Left renal cortex interstitium (tissue), 4 donors: ENCODE measurements at places on chromosomes 6 and 20.

DNA sequence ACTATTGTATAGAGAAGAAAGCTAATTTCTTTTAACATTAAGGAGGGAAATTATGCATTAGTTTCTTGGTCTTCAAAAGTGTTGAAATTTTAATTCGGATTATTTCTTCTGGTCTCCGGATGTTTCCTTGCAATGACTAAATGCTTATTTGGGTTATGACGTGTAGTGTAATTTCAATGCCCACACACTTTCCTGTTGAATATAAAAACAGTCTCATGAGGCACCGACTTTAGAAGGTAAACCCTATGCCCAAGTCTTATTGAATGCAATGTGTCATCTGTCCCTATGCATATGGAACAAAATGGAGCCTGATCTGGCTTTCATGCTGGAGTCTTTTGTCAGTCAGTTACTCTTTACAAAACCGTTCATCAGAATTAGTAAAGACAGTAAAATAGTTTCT lies 17.7 kb downstream of the GJA1 start:
- no peak for DNase-seq

GRCh38 chr20:51434580-51435247 lies 107.8 kb downstream of the NFATC2 start:
- DNase-seq: no peak

DNA sequence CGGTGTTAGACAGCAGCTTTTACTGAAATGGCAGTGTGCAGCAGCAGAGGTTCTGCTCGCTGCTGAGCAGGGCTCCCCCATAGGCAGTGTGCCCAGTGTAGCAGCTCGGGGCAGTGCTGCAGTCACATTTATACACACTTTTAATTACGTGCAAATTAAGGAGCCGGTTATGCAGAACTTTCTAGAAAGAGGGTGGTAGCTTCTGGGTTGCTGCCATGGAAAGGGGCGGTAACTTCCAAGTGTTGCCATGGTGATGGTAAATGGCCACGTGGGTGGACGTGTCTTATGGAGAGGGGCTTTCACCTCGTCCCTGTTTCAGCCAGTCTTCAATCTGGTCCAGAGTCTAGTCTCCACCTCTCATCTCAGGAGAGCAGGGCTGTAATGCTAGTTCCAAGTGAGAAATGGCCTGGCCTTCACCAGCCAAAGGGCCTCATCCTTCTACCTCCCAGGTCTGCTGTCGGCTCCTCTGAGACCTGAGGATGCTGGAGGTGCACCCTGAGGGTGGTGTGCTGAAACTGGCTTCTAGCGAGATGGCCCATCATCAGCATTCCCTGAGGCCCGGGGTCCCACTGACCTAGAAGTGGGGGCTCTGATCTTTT lies 180.5 kb upstream of the PMEPA1 start:
- DNase-seq: no peak

DNA sequence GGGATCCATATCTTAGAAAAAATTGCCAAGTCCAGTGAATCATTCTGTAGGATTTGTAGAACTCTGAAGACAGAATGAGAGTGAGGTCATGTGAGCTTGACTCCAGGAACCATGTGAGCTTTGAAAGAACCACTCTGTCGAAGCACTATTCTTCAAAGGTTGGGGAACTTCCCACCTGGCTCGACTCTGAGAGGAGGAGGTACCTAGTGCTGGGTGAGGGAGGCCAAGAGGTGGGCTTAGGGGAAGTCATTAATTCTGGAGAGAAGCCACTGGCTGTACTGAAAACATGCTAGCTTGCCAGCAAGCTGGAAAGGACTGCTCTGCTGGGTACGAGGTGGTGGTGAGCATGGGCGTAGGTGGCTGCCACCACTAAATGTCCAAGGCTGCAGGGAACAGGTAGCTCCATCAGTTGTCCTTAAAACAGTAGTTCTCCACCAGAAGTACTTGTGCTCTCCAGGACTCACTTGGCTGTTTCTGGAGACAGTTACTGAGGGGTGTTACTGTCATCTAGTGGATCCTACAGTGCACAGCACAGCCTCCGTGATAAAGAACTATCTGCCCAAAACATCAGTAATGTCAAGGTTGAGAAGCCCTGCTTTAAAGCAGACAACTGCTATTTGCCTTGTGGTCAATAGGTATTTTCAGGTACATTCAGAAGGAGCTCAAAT lies 34.7 kb upstream of the SYNJ2 start:
- no peak for DNase-seq

DNA sequence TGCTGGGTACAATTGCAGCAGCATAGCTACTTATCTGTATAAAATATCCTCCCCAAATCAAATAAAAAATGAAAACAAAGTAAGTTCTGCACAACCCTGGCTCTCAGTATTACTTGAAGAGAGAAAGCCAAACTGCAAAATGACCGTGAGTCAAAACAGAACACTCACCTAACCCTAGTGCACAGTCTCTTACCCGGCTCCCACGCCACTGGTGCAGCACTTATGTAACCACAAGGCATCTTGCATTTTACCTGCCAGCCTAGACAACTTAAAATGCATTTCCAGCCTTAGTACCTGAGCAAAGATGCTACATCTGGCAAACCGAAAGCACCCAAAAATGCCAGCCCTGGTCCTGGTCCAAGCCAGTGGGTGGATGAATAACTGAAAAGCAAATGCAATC lies 12.4 kb upstream of the SIRPB1 start:
- DNase-seq: no peak

DNA sequence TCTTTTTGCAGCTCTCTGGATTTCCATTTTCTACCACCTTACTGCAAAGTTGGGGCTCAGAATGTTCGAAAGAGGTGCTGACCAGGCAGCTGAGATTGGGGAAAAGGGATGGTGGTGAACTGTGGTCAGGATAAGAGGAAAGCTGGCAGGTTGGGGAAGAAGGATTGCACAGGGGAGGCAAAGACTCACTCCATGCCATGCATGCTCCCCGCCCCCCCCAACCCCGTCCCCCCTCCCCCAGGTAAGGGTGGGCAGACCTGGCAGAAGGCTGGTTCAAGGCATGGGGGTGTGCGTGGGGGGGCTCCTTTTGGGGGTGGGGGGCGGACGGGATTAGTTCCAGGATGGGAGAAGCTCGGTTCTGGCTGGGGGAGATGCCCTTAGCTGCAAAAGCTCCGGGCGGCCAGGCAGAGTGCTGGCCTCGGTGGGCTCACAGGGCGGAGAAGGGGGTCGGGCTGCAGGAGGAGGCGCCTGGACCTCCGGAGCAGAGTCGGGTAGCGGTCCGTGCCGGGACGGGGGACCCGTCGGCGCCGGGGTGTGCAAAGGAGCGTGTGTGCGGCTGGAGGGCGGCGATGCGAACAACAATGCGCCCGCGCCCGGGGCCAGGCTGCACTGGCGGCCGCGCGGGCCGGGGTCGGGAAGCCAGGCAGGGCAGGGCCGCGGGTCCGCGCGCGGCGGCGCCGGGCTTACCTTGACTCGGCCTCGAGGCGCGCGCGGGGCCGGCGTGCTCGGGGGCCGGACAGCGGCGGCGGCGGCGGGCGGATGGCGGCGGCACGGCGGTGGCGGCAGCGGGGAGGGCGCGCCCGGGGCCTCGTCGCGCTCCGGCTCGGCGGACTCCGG lies 880 bp downstream of the ADNP start:
- no peak for DNase-seq

DNA sequence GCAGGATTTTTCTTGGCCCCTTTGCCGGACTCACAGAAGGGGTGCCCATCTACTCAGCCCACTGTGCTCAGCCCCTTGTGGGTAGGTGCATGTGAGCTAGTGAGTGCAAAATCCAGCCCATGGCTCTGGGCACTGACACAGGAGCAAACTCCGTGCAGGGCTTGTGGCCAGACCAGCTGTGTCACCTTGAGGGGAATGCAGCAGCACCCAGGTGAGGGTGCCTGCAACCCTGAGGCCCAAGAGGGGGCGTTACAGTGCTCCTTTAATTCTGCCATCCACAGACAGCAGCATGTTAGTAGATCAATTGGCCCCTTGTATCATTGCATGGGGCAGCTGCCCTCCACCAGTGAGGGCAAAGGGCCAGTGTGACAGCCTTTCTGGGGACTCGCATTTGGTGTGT lies 12.9 kb upstream of the IYD start:
- no peak for DNase-seq

DNA sequence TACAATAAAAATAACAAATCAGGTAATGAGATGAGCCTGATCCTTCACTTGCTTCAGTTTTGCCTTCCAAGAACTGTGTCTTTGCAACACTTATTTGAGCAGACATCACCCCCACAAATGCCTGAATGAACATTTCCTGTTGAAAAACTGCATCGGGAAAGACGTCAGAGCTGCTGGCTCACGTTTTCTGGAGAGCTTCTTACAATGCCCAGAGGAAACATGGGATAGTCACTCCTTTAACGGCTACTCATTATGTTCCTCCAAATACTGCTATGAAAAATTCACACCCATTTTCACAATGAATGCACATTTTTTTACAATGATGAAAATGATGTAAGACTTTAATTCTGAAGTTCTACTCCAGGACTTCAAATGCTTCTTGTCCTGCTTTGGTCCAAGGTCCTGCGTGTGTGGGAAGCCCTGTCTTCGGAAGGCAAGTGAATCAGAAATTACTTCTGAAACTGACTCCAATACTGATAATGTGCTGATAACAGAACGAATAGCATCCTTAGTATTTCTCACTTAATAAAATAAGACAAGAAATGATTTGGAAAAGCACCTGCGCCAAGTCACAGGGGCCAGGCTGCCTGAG lies 238.0 kb downstream of the ANKRD60 start:
- no peak for DNase-seq

DNA sequence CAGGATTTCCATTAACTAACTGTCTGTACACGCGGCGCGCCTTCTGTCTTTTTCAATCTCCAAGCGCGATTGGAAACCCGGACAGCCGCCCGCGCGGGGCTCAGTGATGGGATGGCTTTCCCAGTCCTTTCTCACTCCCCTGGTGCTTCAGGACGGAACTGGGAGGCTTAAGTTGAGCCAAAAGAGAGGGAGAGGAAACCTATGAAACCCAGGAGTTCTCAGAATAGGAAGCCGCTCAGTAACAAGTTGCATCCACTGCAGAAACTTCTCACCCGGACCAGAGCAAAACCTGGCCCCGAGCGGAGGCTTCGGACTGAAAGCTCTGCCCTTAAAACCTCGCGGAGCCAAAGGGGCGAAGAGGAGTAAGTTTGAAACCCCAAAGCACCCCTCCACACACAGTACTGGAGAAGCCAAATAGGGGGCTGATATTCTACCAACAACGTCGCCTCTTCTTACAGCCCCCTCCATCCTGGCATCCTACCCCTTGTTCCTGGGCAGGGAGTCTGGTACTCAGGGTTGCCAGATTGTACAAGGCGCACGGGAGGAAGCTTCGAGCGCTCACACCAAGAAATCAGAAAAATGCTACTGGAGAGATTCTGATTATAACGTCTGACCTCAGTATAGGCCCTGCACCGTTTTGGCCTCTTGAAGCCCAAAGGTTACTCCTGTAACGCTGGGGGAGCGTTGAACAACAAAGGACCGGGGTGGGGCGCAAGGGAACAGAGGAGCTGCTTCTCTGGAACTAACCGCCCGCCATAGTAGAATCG lies 906 bp upstream of the COL12A1 start:
- no peak for DNase-seq

DNA sequence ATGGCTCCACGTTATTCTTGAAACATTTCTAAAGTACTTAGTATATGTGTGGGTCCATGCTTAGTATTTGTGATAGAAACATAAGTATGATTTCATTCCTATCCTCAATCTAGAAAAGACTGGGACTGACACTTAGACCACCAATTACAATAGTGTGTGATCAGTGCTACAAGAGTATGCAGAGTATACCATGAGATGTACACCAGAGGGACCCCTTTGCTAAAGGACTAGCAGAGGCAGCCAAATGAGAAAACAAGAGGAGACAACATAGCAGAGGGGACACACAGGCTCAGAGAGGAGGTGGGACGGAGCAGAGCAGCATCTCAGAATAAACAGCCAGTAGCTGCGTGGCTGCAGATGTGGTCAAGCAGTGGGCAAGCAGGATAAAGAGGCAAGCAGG lies 21.0 kb downstream of the RMND1 start:
- DNase-seq: no peak

- no peak for DNase-seq
Observed at GRCh38 chr6:163835439-163836171, 421.1 kb downstream of the QKI start.

GRCh38 chr6:135850882-135851281 lies 619 bp upstream of the PDE7B start:
- no peak for DNase-seq

DNA sequence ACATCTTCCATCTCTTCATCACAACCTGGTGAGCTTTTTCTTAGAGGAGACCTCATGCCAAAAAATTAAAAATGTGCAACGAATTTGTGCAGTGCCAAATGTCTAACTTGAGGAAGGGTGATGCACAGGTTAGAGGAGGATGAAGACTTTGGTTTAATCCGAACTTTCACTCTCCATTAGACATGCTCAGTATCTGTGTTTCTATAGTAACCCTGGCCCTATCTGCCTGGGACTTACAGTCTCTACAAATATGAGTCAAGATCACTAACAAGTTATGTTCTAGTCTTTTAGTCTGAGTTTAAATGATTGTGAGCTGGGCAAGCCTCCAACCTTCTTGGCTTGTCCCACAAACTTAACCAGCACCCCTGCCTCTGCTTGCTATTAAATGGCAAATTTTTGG lies 377.0 kb downstream of the BMP2 start:
- DNase-seq: no peak

- no peak for DNase-seq
Observed at GRCh38 chr6:5582762-5583161, 321.4 kb downstream of the FARS2 start.

GRCh38 chr20:32792316-32792715 lies 27.4 kb upstream of the MAPRE1 start:
- DNase-seq: no peak

DNA sequence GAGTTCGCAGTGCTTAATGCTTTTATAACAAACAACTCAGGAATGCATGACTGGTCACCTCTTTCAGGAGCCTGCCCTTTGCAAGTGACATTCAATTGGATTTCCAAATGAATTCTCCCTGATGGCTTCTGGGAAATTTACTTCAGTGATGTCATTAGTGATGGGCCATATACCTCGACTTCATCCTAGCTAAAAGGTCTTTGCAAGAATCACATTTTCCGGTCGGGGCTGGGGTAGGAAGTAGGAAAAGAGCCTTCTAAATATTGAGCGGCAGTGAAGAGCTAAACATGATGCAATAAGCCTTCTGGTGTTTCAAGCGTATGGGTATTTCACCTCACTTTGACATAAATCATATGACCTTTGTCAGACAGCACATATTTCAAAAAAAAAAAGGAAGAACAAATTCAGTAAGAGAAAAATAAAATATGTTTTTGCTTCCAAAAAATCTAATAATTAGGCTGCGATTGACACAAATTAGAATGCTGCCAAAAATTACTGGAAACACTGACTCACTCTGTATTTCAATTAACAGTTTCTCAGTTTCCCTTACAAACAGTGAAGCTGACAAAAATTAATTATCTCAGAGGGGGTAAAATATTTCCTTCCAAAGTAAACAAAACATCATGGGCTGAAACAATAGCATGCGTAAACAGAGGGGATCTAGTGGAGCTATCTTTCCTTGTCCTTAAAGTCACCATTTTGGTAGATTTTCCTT lies 39.8 kb downstream of the ADTRP start:
- DNase-seq: no peak

DNA sequence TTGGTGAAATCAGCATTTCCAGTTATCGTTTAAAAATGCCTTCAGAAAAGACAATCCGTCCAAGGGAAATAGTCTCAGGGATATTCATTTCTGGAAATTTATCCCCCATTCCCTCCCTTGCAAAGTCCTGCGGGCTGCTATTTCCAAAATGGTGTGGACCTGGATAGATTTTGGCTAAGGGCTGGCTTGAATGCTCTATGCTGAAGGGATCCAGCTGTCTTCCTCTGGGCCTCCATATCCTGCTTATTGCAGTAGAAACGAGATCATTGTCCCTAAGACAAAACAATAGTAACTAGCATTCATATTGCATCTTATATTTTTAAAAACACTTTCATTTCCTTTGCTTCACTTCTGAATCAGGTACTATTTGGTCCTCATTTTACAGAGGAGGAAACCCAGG lies 129.9 kb downstream of the ANKRD60 start:
- DNase-seq: no peak

- DNase-seq: no peak
Observed at GRCh38 chr6:3789018-3789895, 37.7 kb upstream of the PXDC1 start.
